ENCODE measurements at places on chromosomes 5 and 9. TPM values are rescaled to one million over a fixed set of nuclear protein-coding genes. Genes with fewer than 3 reads are reported as not detected.
A peak's percentile ranks its signal among the peaks of the same experiment; 100 is the strongest.

IL13 gene
- total RNA-seq, result not detected

FAM169A gene
- total RNA-seq, result 3.9 TPM

ENHO gene
- total RNA-seq, result 2.3 TPM

DCAF10 gene
- total RNA-seq, result 21.2 TPM

GRCh38 chr5:100900142-100900795 is 2.8 kb downstream of the ST8SIA4 start:
- DNase-seq, result peak; percentile 48

DNA sequence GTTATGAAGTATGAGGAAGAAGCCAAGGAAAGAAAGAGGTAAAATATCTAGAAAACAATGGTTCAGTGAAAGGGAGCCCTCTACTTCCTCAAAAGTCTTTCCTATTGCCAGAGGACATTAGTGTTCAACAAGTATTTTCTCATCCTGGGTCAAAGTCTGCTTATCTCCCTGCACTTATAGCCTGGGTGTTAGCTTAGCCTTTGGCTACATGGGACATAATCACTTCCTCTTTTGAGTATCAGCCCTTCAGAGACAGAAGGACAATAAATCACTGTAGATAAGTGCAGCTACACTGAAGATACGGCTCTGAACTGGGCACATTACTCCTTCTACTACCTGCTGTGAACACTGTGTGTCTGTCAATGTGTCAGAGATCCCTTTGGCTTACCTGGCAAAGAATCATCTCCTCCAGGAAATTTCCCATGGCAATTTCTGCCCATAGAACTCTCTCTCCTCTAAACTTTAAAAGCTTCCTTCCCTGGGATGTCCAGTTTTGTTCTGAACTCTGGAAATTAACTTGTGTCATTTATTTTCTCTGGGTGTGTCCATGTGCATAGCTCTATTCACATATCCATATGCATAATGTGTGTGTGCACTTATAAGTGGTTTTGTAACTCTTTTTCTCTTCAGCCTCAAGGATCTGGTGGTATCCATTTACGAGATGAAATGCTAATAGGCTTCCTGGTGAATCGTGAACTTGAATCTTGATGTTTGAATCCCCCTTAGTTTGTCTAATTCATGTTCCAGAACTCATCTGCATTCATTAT is 30.0 kb upstream of the RECK start:
- no peak for DNase-seq

DNA sequence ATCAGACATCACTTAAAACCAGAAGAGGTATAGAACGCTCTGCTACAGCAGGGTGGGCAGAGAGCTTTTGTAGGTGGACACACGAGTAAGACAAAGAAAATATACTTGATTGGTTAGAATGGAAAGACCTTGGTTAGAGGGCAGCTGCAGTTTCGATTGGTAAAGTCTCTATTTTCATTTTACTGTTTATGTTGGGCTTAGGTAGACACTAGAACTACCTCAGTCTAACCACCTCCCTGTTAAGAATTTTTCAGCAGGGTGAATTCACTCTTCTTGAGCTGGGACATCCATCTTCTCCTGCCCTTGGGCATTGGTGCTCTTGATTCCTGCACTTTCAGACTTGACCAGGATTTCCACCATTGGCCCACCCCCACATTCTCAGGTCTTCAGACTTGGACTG is 116.3 kb downstream of the BASP1 start:
- DNase-seq, result no peak

DNA sequence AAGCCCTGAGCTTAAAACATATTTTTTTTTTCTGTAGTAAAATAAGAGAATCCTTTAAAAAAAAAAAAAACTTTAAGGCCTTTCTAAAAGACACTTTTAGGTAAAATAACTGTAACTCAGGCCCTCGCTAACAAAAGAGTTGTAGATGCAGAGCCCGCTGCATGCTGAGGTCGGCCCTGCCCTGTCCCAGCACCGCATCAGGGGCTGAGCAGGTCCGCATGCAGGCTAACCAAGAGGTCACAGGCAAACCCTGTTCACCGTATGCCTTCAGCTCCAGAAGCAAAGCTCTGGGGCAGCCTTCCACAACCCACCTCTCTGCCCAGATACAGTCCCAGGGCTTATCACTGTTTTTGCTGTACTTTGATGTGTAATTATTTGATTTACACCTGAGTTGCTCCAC is 216.1 kb downstream of the GNA14 start:
- no peak for DNase-seq

DNA sequence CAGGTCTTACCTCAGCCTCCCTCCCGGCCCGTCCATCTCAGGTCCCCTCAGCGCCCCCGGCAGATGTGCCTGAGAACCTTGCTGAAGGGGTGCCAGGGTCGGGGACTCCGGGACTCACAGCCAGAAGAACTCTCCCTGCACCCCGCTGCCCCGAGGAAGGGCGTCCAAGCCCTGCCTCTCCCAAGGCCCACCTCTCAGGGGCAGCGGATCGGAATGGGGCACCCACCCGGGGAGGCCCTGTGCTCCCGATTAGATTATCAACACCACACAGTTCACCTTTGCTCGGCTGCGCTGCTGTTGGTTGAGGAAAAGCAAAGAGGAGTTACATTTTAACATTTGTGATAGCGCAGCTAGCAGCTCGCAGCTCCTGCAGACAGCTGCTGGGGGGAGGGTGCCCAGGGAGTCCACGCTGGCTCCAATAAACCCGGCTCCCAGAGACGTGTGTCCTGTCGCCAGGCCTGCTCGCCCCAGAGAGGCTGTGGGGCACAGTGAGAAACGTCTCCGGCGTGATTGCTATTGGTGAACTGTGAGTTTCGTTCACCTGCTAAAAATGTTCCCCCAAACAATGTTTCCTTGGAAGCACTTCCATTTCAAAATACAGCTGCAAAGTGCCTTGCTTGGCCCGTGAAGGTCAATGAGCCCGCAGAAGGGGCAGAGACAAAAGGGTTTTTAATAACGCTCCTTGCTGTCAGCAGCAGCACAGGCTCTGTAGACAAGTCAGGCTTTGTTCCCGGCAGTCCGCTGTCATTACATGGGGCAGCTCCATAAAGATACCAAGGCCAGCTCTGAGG is 18.6 kb upstream of the SLC6A19 start:
- DNase-seq, result peak; percentile 61

DNA sequence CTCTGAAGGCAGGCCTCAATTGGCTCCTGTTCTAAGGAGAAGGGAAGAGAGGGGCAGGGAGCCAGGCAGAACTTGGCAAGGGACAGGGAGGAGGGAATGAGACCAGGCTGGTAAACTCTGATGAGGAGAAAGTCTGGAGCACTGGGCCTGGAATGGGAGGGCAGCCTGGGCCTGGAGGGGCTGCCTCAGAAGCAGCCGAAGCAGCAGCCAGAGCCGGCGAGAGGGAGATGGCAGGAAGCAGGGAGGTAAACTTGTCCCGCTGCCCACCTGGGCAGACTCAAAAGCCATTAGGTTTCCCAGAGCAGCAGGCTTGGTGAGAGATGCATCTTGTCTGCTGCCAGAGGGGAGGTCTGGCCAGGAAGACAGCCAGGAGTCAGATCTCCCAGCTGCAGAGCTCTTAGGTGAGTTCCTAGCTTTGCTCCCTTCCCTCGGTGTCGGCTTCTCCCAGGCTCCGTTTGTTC is 37.0 kb upstream of the CRB2 start:
- DNase-seq, result no peak

DNA sequence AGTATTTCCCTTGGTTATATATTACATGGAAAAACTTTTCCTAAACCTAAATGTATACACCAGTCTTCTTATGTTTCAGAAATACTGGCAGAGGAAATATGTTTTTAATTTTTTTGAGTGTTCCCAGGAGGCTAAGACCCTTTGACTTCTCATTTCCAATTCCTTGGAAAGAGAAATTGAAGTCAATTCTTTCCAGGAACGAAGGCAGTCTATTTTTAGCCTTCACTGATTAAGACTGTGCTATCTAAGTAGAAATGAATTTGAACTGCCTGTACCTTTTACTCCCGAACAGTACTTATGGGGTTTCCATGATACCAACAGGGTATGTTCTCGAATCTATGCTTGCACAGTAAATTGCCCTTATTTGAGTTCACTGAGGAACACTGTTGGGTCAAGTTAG is 340.3 kb upstream of the CD180 start:
- DNase-seq, result no peak

GRCh38 chr5:153520137-153520536 is 29.7 kb downstream of the GRIA1 start:
- DNase-seq, result no peak

GRCh38 chr5:30650311-30650710 is 543.2 kb upstream of the CDH6 start:
- no peak for DNase-seq

DNA sequence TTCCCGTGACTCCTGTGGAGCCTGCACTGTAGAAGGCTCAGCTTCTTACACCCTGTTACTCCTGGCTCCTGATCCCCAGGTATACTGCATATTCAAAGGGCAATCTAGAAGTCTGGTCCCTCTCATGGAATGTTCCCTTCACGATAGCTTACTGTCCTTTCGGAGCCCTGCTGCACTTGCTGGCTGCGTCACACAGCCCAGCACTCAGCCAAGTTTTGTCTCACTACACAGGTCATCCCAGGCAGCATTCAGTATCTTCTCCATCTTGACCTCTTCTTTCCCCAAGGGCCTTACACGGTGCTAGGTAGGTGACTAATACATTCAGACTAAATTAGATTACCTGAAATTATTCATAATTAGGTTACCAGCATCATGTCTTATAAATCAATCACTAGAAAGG is 123.7 kb downstream of the WDR41 start:
- no peak for DNase-seq

GRCh38 chr5:59559847-59560246 is 333.7 kb downstream of the PDE4D start:
- no peak for DNase-seq

GRCh38 chr5:172454358-172455086 is at the start of gene SH3PXD2B:
SH3PXD2B (minus strand) TSS chr5:172454525; CDS start chr5:172454352, 173 bp downstream.
- peak; percentile 67 for DNase-seq

- no peak for DNase-seq
Observed at GRCh38 chr9:110942522-110942921, 95.7 kb downstream of the LPAR1 start.

DNA sequence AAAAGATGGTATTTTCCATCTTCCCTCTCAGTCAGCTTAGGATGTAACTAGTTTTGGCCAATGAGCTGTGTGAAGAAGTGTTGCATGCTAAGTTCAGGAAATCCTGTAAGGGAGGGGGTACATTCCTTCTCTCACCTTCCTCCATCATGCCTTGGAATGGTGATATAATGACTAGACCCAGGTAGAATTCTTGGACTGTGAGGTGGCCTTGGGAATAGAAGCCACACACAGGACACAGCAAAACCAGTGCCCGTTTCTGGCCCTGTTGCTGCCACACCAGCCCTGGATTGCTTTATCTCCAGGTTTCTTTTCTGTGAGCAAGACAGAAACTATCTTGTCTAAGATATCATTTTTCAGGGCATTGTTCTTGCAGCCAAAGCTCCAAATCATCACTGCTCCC is 10.5 kb upstream of the ZNF354A start:
- DNase-seq, result no peak
